ENCODE measurements at places on chromosomes 3 and 15.

- DNase-seq, result no peak
Observed at GRCh38 chr15:94255540-94255939, 24.2 kb downstream of the MCTP2 start.

DNA sequence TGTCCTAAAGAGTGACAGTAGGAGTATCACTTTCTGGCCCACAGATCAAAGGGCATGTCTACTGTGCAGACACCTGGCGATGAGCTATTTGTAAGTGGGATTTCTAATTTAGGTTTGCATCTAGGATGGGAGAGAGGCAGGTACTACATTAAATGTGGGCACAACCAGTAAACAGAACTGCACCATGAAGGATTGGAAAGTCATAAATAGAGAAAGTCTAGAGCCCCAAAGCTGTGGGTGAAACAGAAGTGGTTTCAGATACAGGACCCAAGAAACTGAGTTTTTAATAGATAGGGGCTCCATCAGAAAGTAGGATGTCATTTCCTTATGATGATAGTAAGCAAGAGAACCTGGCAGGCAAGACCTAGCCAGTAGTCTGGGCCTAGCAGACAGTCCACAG is 35.2 kb upstream of the SPPL2A start:
- DNase-seq, result no peak

DNA sequence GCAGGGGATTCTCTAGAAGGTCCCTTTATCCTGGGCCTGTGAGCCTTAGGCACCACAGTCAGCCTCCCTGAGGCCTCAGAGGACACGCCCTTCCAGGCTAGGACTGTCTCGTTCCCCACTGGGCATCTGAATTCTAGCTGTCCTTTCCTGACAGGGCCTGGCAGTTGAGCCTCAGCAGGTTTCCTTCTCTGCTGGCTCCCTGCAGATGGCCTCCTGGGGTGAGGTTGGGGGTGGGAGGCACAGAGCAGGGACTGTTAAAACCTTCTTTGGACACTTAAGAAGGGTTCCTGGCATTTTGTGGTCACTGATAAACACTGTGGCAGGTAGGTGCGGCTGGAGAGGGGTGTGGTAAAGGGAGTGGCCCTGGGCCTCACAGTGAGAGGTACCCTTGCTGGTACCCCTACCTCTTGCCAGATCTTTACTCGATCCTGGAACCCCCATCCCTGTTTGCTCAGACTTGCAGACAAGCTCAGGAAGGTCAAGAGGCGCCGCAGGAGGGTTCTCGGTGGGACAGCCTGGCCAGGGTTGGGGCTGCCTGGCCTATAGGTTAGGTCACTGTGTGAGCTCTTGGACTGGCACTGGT is 8.5 kb downstream of the CLK3 start:
- no peak for DNase-seq

DNA sequence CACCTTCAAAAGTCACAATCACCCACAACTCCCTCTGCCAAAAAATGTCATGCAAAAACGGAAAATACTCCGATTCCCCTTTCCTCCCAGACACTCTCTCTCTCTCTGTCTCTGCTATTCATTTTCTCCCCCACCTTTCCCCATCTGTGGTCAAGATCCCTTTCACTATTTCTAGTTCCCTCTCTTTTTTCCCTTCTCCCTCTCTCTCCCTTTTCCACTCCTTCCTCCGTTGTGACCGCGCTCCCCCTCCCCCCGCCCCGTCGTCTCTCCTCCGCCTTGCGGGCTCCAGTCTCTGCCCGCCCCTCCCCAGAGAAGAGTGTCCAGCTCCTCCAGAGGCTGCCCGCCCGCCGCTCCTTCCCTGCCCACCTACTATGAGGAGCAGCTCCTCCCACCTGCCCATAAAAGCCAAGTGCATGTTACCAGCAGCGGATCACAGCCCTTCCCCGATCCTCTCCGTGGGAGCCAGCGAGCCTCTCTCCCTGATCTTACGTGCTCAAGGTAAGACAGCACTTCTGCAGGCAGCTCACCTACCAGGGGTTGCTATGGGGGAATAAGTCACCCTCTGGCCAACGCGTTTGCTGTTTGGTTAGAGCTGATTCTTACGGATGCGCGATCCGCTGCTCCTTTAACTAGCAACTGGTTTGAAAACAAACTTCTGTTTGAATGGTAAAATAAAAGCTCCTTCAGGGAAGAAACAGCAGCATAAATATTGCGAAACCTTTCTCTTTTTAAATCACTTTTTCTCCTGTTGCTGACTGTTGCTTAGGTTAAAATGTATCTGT is at the start of gene COL8A1:
COL8A1 (plus strand) TSS at position 428 of the 782 bp plus-strand sequence. CDS start 152,089 bp downstream, outside the sequence.
- no peak for DNase-seq

GRCh38 chr3:15316998-15317435 is 15.4 kb downstream of the SH3BP5 start:
- DNase-seq, result no peak

DNA sequence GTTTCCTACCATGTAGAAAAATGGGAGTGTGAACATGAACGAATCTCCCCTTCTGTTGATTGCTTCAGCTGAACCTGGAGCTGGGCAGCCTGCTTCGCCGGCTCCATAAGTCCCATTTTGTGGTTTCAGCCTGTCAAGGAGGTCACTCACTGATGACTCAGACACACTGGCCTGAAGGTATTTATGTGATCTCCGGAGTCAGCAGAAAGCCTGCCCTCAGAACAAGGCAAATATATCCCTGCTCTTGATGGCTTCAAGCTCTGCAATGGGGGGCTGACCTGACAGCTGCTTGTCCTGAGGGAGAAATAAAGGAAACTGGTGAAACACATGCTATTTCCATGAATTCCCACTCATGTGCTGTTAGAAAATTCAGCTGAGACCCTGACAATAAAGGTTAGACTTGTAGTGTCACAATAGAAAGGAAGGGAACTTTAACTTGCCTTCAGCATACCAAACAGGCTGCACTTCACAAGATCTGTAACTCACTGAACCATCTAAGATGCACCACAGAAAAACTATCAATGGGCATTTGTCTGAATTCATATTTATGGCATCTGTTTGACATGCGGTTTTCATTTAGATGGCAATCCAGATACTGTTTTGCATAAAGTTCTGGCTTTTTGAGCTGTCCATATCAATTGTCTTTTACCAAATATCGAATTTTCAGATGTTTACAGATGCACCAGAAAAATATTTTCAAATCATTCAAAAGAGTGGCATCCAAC is 282.0 kb upstream of the VEPH1 start:
- DNase-seq, result no peak

DNA sequence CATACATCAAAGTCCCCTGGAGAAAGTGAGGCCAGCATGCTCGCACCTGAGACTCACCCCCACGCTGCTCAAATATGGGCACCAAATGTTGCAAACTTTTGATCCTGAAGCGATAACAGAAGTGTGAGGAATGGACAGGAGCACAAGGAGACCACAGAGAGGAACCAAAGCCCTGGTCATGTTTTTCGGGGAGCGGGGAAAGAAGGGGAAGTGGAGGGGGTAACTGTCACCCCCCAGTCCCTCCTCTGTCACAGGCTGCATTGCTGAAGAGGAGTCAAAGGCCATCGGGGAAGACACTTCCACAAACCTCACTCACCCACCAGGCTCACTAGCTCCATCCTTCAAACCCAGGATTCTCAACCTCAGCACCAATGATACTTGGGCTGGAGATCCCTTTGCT is 182.4 kb downstream of the UACA start:
- no peak for DNase-seq

All from T-helper 2 cell treated with Interferon-gamma antibody and Interleukin-4, amounts not matched to agents 5 μg/mL and 100 μg/mL, for 36 hours (primary cell).